Posterior vena cava (tissue), 2 donors: ENCODE measurements at places on chromosomes 13 and 19. TPM values are rescaled to one million over a fixed set of nuclear protein-coding genes. Genes with fewer than 3 reads are reported as not detected.

- DNase-seq, result no peak
Observed at GRCh38 chr19:2703691-2704216, 1.3 kb upstream of the GNG7 start.

DNA sequence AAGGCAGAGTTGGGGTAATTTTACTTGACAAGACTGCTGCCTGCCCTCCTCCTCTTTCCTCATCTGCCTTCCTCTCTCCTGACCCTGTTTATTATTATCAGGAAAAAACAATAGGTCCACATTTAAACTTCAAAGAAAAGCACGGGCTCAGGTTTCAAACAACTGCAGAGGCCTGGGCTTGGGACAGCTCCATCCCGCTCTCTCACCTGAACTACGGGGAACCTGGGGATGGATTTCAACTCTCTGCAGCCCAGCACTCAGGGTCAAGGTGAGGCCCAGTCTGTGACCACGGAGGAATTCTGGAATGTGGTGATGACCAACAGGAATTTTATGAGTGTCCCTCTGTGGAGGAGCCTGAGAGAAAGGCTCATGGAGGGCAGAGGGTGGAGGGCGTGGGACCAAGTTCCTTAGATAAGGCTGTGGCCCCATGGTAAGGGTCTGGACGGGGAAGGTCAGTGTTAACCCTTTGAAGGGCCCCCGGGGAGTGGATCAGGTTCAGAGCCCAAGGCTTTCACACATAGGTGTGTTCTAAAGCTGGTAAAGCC, 220.8 kb upstream of the MAB21L1 start:
- no peak for DNase-seq

DNA sequence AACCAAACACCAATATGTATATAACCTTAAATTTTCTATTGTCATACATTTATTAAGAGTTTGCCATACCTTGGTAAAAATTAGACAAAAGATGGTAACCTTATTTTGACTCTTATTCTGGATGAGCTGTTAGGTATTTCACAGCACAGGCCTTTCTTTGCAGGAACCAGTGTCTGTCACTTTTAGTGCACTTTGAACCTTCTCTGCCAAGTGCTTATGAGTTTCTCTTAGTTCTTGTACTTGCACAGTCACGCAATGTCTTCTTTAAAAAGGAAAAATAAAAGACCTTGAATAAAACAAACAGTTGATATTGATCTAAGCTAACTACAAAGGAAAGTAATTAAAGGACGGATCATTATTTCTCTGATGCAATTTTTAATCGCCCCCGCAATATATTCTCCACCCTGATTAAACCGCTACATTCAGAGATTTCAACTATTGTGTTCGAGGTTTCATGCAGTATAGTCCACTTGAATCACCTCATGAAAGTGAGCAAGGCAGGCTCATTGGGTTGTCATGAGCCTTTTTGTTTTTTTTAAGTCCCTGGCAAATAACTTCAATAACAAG, 534.5 kb downstream of the KLF5 start:
- DNase-seq, result no peak

DNA sequence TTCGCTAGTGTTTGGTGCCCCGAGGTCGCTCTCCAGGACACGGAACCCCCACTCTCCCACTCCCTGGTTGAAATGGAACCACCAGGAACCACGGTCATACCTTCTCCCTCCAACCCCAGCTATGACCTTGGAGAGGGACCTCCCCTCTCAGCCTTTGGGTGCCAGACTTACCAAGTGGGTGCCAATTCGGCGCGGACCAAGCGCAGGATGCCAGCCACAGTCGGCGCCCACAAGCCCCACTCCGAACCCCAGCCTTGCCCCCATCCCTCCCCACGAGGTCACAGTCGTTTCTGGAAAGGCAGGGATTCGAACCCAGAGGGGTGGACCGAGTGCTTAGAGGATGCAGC, 910 bp downstream of the PDE4C start:
- no peak for DNase-seq

GRCh38 chr19:3788996-3789778, 3.0 kb upstream of the MATK start:
- DNase-seq, result no peak

DNA sequence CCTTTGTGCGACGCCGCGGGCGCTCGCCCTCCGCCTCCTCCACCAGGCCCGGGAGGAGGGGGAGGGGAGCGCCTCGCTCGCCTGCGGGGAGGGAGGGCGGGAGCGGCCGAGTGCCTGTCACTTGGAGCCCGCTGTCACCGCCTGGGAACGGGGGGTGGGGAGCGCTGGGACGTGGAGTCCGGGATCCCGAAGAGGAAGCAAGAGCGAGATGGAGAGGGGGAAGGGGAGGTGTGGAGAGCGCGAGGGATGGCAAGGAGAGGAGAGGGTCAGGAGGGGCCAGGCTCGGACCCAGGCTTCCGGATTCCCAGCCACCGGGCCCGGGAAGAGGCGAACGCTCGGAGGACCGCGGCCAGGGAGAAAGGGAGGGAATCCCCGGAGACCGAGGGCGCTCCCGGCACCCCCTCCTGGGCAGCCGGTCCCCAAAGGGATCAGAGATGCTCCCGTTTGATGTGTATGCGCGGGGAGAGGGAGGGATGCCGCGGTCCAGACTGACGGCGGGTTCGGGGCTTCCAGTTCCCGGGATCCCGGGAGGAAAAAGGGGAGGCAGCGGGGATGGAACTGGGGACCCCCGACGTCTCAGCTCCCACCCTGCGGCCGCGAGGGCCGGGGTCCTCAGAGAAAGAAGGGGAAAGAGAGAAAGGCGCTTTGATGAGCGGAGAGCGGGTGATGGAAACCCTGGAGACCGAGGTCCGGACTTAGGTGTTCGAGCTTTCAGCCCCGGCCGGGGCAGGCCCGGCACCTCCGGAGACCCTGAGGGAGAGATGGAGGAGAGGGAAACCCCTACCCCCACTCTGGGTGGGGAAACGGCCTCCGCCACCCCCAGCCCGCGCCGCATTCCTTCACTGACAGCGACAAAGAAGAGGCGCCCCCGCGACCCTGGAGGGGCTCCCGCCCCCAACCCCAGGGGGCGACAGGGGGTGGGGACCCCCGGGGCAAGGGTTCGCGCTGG, 4.7 kb upstream of the DPF1 start:
- DNase-seq, result no peak

DNA sequence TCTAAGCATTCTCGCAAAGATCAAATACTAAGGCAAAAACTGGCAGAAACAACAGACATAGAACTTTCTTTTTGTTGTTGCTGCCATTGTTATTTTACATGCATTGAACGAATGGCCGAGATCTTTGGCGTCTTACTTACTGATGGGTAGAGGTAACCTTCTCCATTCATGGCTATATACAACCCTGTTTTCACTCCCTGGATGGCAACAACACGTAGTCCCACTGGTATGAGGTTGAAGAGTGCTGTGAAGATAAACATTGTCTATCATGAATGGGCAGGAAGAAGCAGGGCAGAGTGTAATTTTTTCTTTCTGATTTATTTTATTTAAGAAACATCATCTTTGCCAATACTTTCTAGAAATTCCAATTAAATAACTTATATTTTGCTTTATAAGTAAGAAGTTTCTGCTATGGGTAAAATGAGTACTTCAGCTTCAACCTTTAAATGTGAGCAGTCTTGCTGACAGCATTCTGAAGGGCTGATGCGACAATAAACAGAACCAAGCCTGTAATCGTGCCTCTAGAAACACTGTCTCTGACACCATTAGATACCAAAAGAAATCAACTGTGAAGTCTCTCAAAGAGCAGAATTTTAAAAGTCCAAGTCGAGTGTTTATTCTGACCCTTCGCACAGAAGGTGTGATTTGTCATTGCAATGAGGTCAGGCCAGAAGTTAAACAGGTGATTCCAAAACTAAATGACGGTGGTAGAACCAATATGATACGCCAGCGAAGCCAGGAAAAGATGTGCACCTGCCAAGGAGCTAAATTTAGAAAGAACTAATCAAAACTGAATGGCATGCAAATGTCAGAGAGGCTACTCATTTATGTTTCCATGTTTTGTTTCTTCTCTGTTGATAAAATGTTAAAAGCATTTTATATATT, 416.4 kb downstream of the ITGBL1 start:
- no peak for DNase-seq

ZNF227 gene
- total RNA-seq, result 14.6 TPM
